ENCODE measurements at places on chromosomes 5 and 9.

- DNase-seq: no peak
These were observed 374.6 kb downstream of the OSTF1 start for GRCh38 chr9:75462866-75463265.

- no peak for DNase-seq
These were observed 388.8 kb downstream of the KDM4C start for GRCh38 chr9:7146582-7146981.

- DNase-seq: no peak
These were observed 111.1 kb downstream of the RGS3 start for GRCh38 chr9:113574441-113575262.

GRCh38 chr9:92066168-92066567 lies 49.0 kb downstream of the SPTLC1 start:
- no peak for DNase-seq

GRCh38 chr9:83062651-83063527 lies at the start of gene RASEF:
Gene RASEF, minus strand, starts transcription at chr9:83063142. Its CDS starts 275 bp downstream, at chr9:83062867.
- peak; percentile 46 for DNase-seq

GRCh38 chr9:99000476-99001395 lies 57.0 kb downstream of the COL15A1 start:
- DNase-seq: no peak

GRCh38 chr9:131178926-131179325 lies 53.5 kb downstream of the NUP214 start:
- DNase-seq: no peak

DNA sequence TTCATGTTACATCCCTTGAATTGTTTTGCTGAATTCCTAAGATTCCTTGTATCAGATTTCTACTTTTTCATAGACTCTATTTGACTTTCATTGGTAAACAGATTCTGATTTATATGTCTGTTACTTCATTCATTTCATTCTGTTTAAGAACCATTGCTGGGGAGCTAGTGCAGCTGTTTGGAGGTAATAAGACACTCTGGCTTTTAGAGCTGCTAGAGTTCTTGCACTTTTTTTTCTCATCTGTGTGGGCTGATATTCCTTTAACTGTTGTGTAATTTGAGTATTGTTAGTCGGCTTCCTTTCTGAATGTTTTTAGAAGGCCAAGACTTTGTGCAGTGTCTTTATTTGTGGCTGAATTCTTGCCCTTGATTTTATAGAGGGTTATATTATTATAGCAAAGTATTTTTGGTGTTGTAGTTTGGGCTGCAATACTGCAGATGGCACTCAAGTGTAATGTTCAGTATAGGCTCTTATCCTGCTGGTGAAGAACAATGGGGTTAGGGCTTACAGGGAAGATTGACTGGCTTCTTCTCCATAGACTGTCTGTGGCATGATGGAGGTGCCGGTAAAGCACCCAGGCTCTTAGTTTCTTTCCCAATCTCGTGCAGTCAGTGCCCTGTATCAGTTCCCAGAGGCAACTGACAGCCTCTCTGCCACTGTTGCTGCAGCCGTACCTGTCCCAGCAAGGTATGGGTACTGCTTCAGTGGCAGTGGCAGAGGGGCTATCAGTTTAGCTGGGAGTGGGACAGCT lies 162.2 kb downstream of the OXCT1 start:
- DNase-seq: peak; percentile 59

- DNase-seq: no peak
These were observed 699.3 kb upstream of the WWC1 start for GRCh38 chr5:167592114-167592513.

DNA sequence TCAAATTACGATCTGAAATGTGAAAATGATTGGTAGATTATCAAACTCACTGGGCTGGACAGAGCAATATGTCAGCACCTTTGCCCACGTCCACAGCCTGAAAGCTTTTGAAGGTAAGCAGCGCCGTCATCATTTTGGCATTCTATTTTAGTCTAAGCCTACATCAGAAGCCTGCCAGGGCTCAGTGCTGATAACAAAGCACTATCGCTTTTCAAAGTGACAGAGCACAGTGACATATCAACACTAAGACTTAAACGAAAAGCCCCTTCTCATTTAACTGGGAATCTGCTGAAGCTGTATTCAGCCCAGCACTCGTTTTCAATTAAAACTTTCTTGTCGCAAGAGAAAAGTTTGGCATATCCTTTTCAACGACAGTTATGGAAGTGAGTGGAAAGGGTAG lies 1076.3 kb downstream of the PTPRD start:
- no peak for DNase-seq

DNA sequence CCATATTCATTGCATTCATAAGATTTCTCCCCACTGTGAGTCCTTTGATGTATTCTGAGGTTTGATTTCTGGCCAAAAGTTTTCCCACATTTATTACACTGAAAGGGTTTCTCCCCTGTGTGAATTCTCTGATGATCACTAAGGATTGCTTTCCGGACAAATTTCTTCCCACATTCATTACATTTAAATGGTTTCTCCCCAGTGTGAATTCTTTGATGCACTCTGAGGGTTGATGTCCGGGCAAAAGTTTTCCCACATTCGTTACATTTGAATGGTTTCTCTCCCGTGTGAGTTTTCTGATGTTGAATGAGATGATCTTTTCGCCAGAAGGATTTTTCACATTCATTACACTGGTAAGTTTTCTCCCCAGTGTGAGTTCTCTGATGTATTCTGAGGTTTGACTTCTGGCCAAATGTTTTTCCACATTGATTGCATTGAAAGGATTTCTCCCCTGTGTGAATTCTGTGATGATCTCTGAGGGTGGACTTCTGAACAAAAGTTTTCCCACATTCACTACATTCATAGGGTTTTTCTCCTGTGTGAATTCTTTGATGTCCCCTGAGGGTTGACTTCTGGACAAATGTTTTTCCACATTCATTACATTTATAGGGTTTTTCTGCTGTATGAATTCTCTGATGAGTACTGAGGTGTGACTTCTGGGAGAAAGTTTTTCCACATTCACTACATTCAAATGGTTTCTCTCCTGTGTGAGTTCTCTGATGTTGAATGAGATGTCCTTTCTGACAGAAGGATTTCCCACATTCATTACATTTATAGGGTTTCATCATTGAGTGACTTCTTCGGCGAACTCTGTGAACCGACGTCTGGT lies 18.8 kb downstream of the ZNF510 start:
- DNase-seq: no peak

DNA sequence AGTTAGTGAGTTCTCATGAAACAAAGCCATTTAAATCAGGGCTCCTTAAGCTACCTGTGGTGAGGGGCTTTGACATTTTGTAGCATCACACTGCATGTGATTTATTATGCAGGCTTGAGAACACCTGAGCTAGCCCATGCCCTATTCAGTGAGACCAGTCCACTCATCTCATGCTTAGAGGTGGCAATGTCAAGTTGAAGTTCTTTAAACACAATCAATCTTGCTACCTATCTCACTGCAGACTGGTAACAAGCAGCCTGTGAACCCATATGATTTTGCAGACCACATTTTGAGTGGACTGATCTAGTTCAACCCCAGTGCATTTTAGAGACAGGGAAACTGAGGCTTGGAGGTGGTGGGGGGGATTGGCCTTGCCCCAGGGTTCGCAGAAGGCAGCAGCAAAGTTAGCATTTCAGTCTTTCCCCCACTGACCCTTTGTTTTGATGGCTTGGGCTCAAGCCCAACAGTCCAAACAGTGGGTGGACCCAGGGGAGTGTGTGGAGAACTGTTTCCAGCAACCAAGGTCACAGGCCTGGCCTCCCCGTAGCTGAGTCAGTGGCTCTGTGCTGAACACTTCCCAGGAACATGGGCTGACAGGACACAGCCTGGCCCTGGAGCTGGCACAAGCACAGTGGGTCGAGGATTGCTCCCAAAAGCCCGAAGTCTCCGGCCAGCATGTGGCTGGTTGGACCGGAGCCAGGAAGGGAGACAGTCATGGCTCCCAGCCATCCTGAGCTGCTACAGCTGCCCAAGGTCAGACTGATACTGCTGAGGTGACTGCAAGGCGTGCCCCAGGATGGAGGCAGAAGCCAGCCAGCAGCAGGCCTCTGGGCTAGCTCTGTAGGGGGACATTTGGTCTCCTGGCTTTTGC lies 95.3 kb downstream of the RGS3 start:
- no peak for DNase-seq

DNA sequence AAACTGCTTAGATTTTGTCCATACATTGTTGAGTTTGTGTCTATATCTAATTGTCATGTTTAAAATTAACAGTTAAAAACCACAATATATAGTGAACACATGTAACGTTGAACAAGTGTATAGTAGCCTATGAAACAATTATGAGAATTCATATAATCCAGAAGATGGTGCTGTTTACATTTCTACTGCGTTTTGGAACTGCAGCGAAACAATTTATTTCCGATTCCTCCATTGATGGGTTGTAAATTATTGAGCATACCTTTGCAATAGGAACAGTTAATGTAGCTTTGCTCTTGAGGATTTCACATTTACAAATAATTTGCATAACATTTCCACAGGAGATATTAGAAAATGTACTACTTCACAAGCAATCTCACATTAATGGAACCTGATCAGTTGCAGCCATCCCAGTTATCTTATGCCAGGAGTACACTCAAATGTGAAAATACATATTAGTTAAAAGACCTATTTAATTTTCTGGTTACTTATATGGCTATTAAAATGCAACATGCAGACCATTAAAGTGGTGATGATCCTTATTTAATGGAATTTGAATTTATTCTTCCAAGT lies 411.8 kb downstream of the CDH10 start:
- DNase-seq: no peak

- DNase-seq: no peak
These were observed 9.3 kb downstream of the PCDHGA12 start for GRCh38 chr5:141439411-141440141.

Data from H1 (cell line).